GM04504 (cell line): ENCODE measurements at places on chromosomes 4 and X.

DNA sequence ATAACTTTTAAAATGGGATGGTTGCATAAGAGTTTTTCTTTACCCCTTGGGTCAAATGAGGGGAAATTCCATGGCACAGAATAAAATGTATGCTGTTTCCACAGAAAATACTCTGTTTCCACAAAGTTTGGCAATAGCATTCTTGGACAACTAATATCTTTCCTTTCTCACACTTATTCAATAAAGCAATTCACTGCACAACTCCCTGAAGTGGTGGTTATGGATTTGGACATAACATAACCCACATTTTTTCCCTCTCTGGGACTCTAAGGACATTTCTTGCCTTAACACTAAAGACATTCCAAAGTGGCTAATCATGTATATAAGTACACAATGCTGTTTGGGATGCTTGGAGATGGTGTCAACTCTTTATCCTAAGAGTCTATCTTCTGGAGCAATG lies 51.7 kb upstream of the GPM6B start:
- no peak for DNase-seq

DNA sequence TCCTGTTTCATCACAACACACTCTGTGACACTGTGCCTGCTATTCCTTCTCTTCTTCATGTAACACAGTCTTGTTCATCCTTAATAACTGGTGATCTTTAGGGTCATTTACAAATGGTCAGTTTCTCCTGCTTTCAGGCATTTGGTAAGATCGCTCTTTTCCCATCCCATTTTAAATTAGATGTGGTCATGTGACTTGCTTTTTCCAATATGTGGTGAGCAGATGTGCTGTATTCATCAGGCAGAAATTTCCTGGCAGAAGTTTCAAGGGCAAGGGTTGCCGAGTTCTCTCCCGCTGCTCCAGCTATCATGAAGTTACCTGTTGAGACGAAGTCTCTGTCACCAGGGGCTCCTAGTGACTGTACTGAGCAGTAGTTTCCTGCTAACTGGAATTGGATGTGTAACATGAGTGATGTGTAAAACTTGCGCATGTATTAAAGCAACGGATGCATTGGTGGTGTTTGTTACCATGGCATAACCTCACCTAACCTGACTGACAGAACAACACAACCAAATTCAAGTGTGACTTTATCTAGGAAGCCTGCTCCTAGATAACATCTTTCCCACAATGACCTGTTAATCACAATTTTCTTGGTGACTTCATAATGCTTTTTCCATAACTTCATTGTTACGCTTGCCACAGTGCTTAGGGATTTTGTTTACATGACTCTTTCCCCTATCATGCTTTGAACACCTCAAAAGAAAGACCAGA lies 29.5 kb upstream of the BMPR1B start:
- DNase-seq, result peak; percentile 25

GRCh38 chr4:169436734-169437133 lies 166.0 kb upstream of the SH3RF1 start:
- DNase-seq, result no peak

DNA sequence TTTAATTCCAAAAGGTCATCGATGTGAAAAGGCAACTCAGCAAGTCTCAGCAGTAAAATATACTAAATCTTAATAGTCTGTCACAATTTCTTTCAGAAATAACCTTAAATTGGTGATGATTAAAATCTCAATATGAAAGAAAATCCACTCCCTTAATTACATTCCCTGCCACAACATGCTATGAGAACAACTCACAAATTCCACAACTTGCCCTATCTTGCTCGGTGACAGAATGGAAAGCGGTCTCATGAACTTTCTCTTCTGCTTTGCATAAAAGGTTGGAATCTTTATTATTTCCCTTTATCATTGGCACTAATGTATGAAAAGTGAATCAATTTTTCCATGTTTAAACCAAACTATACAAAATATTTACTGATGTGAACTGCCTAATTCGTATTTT lies 380.8 kb downstream of the TMA16 start:
- no peak for DNase-seq

DNA sequence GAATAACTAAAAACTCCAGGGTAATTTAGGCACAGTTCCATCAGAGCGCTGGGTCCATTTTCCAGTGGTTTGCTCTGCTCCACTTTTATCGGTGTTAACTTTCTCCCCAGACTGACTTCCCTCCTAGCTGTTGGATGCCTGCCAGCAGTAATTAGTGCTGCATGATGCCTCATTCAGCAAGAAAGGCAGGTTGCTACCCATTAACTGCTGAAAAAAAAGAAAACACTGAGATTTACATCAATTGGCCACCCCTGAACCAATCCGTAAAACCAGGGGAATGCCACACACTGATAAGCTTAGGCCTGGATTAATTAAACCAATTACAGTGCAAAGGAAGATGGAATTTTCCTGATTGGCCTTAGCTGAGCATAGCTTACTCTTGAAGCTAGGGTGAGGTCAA lies 182.4 kb upstream of the CXXC4 start:
- no peak for DNase-seq

DNA sequence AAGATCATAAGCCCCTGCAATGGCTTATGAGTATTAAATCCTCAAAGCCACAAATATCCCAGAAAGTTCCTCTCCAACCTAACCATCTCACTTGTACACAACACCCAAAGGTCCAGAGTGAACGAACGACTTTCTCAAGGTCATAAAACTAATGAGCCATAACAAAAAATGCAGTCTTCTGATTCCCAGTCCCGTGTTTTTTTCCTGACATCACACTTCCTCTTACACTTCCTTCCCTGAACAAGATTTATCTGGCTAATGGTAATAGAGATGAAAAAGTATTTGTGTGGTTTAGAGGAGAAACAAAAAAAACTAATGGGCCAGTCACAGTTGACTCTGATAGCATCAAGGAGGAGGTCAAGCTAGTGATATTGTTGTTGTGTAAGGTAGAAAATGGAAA lies 99.5 kb upstream of the KLHL13 start:
- DNase-seq, result no peak

GRCh38 chrX:150086371-150086770 lies 148.1 kb upstream of the EOLA2 start:
- DNase-seq, result no peak

DNA sequence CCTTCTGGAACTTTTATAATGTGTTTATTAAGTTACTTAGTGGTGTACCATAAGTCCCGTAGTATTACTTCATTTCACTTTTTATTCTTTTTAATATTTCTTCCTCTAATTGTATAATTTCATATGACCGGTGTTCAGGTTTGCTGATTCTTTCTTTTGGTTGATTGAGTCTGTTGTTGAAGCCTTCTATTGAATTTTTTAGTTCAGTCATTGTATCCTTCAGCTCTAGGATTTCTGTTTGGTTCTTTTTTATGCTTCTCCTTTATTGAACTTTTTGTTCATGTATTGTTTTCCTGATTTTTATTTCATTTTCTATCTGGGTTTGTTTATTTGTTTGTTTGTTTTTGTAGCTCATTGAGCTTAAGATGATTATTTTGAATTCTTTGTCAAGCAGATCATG lies 8.8 kb downstream of the CEP44 start:
- no peak for DNase-seq

- no peak for DNase-seq
Measured at GRCh38 chr4:36854554-36854953, 390.0 kb upstream of the NWD2 start.

GRCh38 chrX:150219374-150220185 lies 143.5 kb upstream of the MAMLD1 start:
- DNase-seq, result peak; percentile 29

DNA sequence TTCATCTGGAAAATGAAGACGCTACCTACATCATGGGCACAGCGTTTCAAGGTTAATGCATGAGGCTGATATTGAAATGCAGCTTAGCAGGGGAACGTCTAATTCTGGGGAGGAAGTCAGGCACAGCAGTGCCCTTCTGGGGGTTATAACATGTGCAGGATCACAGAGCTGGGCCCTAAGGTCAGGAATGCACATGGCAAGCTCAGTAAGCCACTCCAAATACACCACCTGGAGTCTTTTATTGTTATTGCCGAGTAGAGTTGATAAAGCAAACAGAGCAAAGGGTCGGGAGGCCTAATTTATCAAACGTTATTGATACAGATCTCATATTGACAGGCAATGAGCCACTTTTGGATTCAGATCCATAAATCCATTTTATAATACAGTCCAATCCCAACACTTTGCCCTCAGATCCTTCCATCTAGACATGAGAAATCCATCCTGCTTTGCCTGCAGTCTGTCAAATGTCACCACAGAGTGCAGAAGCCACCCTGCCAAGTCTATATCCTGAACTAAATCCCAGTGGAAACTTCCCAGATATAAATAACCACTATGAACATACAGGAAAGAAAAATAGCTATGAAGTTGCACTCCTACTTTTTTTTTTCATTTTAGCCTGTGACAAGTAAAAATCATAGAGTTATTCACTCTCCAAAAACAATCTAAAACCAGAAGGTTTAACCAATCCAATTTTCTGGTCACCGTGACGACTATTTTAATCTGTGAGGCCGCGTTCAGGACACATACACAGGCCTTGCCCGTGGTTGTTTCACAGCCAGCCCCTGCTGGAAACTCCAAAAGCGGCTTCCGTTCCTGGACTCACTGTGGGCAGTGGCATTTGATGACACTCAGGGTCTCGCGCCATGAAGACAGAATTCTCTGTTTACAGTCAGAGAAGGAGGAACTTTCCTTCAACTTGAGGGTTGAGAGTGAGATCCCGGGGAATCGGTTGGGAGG lies 335.4 kb downstream of the DHX15 start:
- DNase-seq, result no peak

DNA sequence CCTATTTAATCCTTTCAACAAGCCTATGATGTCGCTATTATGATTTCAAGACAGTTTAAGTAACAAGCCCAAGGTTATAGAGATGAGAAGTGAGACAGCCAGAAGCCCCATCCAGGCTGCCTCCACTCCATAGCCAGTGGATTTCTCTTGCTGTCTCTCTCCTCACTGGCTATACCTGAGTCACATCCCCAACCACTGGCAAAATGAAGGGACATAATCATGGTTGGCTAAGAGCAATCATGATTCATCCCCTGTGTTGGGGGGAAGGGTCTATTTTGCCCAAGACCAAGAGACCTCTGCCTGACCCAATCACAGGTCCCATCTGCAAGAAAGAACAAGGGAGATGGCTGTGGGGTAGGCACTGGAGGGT lies 334.9 kb upstream of the GATB start:
- DNase-seq, result no peak

DNA sequence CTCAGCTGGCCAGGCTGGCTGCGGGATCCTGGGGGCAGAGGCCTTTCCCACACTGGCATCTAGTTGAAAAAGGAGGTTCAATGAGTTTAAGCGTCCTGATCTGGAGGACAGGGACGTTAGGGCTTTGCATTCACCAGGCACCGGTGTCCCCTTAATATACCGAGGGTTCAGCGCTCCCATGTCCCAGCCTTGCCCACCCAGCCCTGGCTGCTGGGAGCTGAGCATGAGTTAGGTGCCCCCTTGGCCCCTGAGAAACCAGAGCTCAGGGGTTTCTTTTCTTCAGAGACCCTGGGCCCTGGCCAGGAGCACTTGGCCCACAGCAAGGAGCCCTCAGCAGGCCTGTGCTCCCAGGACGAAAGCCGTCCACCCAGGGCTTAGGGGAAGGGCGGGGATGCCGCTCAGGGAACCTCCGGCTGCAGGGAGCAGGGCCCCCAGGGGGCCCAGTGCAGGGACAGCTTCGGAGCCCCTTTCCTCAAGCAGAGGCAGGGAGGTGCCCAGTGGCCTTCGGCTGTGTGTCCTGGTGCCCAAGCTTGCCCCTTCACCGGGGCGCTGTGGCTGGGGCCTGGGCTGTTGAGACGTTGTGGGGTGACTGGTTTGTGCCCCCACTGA lies 20.9 kb upstream of the DUSP9 start:
- no peak for DNase-seq

GRCh38 chr4:105344141-105344540 lies 129.7 kb downstream of the PPA2 start:
- DNase-seq, result no peak

- no peak for DNase-seq
Measured at GRCh38 chrX:87017210-87017609, 500.4 kb upstream of the KLHL4 start.

GRCh38 chr4:7705593-7705992 lies 234.1 kb downstream of the AFAP1 start:
- no peak for DNase-seq

DNA sequence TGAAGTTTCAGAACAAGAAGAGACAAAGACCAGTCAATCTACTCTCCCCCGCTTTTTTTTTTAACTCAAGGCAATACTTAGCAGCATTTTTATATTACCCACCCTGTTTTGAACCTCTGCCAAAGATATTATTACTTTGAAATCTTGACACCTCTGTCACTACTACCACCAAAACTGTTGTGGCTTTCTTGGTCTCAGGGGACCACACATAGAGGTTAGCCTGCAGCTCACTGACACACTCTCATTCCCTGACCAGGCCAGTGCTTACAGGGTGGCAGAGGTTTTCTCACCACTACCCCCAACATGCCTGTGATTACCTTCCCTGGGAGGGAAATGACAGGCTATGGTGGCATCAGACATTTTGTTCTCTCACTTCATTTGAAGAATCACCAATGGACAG lies 137.4 kb upstream of the STIM2 start:
- no peak for DNase-seq

- DNase-seq, result no peak
Measured at GRCh38 chrX:95678679-95679078, 1006.0 kb upstream of the DIAPH2 start.

- no peak for DNase-seq
Measured at GRCh38 chr4:106353786-106354185, 14.8 kb downstream of the GIMD1 start.

- no peak for DNase-seq
Measured at GRCh38 chr4:4749137-4749536, 110.3 kb upstream of the MSX1 start.

DNA sequence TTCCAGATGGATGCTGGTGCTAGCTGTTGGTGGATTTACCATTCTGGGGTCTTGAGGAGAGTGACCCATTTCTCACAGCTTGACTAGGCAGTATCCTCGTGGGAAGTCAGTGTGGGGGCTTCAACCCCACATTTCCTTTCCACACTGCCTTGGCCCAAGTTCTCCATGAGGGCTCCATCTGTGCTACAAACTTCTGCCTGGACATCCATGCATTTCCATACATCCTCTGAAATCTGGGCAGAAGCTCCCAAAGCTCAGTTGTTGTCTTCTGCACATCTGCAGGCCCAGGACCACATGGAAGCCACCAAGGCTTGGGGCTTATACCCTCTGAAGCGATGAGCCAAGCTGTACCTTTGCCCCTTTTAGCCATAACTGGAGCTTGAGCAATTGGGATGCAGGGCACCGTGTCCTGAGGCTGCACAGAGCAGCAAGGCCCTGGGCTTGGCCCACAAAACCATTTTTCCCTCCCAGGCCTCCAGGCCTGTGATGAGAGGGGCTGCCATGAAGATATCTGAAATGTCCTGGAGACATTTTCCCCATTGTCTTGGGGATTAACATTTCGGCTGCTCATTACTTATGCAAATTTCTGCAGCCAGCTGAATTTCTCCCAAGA lies 248.7 kb upstream of the ANKRD50 start:
- DNase-seq, result no peak

- DNase-seq, result no peak
Measured at GRCh38 chrX:129077424-129078170, 445.7 kb downstream of the SMARCA1 start.

GRCh38 chr4:115279330-115279729 lies 165.9 kb upstream of the NDST4 start:
- DNase-seq, result no peak

GRCh38 chr4:55866973-55867574 lies 13.6 kb downstream of the EXOC1 start:
- DNase-seq, result no peak

GRCh38 chr4:170750519-170750918 lies 660.8 kb upstream of the AADAT start:
- no peak for DNase-seq
